Common myeloid progenitor, CD34-positive (primary cell): ENCODE measurements at places on chromosomes 2 and 18.

GRCh38 chr18:79380816-79381806, 14.6 kb upstream of the NFATC1 start:
- no peak for DNase-seq

DNA sequence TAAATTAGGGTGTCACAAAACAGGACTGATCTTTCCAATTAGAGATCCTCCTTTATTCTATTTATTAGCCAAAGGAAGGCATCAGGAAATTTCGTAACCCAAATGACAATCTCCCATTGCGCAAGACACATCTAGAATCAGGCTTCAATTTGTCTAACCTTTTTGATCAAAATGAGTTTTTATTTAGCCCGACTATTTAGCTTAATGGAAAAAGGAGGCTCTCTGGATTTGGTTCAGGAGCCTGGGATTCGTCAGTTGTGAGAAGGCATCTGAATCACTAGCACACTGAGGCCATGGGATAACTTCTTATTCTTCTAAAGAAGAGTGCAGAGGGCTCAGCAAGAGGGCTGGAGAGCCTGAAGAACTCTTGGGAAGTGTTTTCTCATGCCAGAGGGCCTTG, 332.1 kb upstream of the ETAA1 start:
- no peak for DNase-seq

DNA sequence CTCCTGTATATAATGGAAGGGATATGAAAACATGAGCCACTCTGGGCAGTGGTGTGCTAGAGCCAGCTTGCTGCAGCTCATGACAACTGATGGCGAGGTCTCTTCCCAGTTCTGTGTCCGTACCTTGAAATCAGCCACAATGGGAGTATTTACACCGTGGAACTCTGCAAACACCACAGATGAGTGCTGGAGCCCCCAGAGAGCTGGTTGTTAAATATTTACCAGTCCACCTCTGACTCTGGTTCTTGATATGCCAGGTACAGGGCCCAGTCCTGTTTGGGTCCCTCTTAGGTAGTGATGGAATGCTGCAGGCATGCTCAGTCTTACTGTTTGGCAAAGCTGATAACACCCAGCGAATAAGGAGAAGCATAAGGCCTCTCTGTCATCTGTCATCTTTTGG, 116.1 kb upstream of the GLI2 start:
- DNase-seq: no peak

GRCh38 chr18:10245846-10246175, 208.6 kb upstream of the APCDD1 start:
- no peak for DNase-seq

- no peak for DNase-seq
These were observed 346 bp upstream of the VRK2 start for GRCh38 chr2:58046335-58046584.

DNA sequence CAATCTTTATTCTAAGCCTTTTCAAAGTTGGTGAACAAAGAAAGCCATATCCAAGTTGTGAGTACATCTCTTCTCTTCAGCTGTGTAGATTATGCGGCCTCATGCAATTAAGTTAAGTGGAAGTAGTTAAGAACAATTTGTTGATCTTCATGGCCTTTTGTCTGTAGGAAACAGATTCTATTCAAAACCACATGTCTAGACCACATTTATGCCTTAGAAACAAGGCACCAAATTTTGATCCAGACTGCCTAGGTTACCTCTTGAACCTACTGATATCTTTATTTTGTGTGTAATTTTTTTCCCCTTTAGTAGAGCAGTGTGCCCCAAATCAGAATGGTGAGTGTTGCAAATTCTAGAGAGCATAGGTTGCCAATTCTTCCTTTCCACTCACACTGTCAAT, 101.6 kb upstream of the CERS6 start:
- peak; percentile 79 for DNase-seq

DNA sequence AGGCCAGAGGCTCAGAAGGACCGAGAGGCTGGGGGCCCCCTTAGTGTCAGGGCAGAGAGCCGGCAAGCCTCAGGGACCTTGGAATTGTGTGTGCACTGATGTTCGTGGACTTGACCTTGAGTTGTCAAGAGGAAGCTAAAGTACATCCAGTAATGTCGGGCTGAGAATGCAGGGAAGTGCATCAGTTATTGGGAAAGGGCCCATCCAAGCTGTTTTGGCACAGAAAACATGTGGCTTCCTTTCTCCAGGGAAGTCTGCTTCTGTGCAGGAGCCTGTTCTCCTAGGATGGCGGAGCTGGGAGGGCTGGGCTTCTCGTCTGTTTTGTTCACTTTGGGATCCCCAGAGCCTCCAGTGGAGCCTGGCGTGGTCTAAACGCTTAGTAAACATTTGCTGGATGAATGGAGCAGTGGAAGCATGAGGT, 23.7 kb downstream of the ATOH8 start:
- no peak for DNase-seq

DNA sequence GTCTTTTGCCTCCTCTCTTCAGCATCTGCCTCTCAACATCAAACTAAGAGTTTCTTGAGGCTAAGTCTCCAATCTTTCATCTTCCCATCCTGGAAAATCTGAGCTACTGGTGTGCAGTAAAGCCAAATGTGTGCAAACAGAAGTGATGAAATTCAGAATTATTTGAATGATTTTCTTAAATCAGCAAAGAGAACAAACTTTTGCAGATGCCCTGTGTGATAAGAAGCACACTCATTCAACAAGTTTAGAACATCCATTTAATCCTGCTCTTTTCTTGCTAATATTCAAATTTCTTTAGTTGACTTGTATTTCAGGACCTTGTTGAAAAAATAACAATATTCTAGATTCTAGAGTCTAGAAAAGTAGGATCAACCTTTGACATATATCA, 1374.9 kb upstream of the CELF4 start:
- no peak for DNase-seq

- DNase-seq: peak; percentile 61
These were observed 86.9 kb downstream of the SLC25A12 start for GRCh38 chr2:171807119-171807518.

- DNase-seq: no peak
These were observed 2.4 kb downstream of the EPAS1 start for GRCh38 chr2:46299365-46300263.

DNA sequence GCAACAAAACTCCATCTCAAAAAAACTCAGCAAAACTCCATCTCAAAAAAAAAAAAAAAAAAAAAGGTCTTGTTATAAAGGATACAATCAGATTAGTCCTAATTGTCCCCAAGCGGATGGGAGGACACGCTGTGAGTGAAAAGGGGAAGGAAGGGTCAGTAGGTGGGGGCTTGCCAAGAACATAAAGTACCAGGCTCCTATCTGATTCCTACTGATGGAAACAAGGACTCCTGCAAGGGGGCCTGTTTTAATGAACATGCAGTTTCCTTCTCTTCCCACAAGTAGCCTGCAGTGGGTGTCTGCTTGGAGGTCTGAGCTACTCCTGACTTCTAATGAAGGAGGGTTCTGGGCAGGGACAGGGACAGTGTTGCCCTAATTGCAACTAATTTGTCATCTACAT, 7.9 kb downstream of the SCG2 start:
- DNase-seq: no peak

- peak; percentile 34 for DNase-seq
These were observed 55.0 kb upstream of the CTDP1 start for GRCh38 chr18:79624356-79625170.

- DNase-seq: no peak
These were observed 45.1 kb upstream of the RAB27B start for GRCh38 chr18:54783139-54783538.

- DNase-seq: no peak
These were observed 82.7 kb downstream of the COL5A2 start for GRCh38 chr2:189096769-189097447.

DNA sequence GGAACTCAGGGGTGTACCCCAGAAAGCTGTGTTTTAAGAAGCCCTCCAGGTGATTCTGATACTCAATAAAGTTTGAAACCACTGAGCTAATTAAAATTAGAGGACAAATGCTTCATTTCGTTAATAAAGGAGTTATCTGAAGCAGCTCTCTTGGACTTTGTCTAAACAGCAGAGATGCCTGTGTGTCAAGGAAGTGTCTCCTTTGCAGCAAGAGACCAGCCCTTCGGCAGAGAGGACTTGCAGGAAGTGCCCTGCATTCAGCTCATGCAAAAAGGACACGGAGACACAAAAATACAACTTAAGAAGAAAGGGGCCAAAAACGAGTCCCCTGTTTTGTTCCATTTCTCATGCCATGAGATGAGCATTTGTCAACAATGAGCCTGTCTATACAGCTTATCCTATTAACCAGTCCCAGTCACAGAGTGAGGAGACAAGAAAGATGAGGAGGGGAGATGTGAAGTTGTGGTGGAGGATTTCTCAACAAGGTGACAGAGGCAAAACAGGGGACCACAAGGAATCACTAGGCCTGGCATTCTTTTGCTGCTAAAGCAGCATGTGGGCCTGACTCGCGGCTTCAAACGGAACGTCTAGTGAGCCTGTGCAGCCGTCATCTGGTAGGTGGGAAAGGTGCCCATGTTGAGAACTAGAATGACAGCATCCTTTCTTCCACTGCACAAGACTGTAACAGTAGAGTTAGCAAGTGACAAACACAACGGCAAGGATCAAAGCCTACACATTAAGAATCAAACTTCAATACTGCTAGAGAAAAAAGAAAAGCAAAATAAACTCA, 152.3 kb downstream of the ANTXR1 start:
- no peak for DNase-seq

DNA sequence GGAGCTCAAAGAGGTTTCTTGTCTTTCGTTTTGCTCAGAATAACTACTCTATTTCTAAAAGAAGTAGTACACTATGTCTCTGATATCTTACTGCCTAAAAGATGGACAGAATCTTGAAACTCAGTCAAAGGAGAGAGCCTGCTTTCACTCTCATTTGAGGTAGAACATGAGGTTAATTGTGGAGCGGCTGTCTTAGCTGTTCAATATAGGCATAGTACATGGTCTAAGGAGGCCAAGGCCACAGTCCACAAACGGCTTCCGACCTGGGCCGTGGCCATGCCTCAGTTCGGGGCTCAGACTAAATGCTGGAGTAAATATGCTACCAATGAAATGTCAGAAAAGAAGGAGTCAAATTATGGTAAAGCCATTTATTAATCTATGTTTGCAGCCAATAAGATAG, 185.8 kb upstream of the ACAA2 start:
- no peak for DNase-seq

GRCh38 chr2:67865917-67866316, 196.9 kb downstream of the C1D start:
- DNase-seq: no peak

DNA sequence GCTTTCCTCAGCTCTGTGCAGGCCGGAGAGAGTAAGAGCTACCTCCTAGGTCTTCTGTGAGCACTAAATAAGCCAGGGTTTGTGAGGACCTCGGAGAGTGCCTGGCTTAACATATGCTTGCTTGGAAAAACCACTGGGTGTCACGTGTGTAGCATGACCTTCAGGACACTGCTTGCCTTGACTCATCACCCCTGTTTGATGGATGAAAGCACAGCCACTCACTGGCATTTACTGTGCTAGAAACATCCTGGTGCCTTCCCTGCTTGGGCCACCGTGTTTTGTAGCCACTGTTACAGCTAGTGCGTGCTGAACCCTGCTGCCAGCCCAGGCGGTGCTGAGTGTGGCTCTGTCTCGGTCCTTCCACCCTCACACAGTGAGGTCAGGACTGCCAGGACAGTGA, 34.8 kb upstream of the ITM2C start:
- no peak for DNase-seq

DNA sequence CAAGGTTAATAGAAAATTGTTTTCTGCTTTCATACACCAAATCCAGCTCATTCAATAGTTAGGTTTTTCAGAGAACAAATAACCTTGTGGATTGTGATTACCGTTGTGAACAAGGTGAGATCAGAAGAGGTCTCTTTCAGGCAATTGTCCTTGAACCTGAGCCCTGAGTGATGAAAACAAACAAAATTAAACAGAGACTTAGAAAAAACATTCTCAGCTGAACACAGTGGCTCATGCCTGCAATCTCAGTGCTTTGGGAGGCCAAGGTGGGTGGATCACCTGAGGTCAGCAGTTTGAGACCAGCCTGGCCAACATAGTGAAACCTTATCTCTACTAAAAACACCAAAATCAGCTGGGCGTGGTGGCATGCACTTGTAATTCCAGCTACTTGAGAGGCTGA, 68.1 kb downstream of the HNMT start:
- DNase-seq: no peak

DNA sequence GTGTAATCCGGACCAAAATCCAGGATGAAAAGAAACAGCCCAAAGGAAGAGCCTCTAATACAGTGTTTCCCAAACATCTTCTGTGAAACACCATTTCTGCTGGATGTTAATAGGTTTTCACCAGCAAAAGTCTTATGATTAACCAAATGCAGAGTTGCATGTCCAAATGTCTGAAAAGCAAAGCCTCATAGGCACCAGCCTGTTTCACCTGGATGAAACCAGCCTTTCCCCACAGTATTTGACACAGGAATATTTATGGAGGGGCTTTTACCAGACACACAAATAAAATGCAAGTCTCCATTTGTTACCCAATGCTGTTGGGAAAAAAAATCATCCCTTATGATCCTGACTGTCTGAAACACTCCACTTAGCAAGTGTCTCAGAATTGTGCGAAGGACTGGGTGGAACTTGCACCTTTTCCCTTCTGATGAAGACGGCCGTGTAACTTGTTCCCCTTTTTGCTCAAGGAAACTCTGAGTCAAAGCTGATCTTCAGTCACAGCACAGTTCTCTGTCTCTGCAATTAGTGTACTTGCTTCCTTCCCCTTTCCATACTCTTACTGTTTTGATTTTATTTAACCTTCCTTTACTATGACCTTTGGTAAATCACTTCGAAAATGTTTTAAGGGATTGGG, 70.3 kb upstream of the IL1R2 start:
- DNase-seq: peak; percentile 91

DNA sequence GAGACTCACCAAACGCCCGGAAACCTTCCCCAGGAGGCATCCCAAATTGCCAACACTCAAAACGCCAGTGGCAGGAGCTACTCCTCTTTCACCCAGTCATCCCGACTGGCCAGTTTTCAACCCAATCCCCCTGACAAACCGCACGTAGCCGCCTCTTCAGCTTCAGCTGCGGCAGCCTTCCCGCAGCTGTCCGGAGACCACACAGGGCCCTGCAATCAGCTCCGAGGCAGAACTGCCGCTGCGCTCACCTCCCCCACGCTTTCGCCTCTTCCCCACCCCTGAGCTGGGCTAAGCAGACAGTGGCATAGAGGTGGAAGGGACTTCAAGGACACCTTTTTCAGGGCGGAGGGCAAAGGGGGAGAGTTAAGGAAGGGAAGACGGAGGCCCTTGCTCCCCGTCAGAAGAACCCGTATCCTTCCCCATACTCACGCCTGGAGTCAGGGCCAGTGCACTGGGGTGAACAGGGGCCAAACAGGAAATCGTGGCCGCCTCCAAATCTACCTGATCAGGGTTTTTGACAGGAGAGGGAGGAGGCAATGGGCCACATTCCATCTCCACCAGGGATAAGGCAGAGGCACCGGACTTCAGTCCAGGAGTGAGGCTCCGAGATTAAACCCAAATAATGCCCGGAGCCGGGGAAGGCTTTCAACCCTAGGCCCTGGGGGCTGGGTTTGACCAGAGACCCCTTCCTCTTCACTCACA, 16.9 kb downstream of the CYP26B1 start:
- DNase-seq: no peak

DNA sequence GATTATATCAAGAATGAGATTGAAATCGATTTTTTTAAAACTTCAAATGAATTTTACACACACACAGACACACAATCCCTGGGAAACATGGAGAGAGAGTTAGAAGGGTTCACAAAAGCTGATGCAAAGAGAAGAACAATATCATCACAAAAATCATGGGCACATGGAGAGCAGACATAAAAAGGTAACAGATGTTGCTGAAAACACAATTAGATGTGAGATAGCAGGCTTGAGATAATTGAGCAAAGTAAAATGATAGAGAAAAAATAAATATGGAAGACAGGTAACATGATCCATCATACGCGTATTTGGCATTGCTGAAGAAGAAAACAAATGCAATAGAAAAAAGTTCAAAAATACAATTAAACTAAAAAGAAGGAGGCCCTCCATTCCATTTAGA, 11.6 kb upstream of the B4GALT6 start:
- no peak for DNase-seq

GRCh38 chr2:112301171-112301584, 25.8 kb downstream of the ZC3H6 start:
- DNase-seq: no peak
